ENCODE measurements at places on chromosomes 4 and X.

DNA sequence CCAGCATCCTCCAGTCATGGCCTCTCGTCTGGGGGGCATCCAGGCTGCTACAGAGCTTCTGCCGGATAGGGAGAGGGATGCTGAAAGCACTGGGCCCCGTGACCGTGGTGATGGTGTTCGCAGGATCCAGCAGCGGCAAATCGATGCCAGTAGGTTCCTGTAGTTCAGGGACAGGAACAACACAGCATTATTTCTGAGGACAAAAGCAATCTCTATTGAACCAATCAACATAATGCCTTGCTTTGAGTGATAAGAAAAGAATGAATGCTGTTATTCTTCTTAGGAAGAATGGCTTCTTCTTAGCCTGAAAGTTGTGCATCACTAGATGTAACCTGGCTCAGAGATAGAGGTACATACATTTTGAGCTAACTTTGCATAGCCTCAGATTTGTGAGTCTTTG lies 378.6 kb downstream of the UNC5C start:
- DNase-seq = no peak

- DNase-seq = peak; percentile 53
Measured at GRCh38 chr4:9893329-9894108, 112.1 kb downstream of the DRD5 start.

DNA sequence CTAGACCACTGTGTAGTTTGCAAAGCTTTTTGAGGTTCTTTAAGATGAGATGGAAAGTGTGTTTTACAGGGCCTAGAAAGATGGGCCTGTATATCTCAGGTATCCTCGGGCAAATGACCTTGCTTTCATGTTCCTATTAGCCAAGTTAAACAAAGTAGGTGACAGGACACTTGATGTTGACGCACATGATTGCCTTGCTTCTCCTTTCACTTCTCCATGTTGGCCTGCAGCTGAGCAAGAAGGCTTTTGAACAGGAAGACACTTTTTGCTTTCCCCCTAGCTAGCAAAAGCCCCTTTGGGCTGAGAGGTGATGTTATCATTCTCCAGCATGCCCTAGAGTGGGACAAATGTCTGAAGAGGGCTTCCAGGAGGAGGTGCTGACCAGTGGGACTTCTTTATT lies 202.1 kb downstream of the GPC3 start:
- no peak for DNase-seq

- no peak for DNase-seq
Measured at GRCh38 chr4:137608085-137608484, 75.8 kb upstream of the PCDH18 start.

DNA sequence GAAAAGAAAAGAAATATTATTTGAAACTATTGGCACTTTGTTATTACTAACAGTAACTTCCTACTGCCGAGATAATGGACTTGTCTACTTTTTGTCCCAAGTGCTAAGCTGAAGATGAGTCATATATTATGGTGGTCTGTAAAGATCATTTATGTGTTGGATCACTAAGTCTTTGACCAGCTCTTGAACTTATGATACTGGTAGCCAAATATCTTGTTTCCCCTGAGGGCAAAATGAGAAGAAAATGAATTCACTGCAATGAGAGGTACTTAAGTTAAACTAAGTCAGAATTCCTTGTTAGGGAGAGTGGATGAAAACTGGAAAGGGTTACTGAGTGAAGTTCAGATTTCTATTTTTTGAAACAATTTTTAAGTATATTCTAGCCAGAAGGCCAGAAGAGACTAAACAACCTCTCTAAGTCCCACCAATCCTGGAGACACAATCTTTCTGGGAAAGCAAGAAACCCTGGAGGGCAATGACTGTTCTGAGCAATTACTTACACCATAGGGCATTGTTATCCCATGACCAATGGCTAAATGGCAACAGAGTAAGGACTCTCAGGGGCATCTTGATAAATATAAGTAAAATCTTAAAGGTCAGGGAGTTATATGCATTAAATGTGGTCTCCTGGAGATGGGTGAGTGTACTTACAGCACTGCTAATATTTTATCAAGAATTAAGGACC lies 287.7 kb downstream of the STIM2 start:
- DNase-seq = no peak

DNA sequence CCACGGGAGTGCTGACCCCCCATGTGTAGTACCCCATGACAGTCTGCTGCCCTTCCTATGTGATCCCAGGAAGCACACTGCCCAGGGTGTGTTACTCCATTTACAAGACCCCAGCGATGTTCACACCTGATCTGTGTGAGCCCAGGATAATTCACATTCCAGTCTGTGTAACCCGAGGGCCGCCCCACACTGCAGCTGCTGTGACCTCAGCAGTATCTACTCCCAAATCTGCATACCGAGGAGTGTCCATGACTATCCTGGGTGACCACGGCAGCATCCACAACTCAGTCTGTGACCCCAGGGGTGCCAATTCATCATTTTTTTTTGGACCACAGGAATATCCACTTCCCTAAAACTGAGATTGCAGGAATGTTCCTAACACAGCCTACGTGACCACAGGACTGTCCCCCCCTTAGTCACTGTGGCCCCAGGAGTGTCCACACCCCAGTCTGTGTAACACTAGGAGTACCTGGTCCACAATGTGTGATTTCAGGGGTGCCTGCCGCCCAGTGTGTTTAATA lies 7.8 kb upstream of the GLOD5 start:
- no peak for DNase-seq

DNA sequence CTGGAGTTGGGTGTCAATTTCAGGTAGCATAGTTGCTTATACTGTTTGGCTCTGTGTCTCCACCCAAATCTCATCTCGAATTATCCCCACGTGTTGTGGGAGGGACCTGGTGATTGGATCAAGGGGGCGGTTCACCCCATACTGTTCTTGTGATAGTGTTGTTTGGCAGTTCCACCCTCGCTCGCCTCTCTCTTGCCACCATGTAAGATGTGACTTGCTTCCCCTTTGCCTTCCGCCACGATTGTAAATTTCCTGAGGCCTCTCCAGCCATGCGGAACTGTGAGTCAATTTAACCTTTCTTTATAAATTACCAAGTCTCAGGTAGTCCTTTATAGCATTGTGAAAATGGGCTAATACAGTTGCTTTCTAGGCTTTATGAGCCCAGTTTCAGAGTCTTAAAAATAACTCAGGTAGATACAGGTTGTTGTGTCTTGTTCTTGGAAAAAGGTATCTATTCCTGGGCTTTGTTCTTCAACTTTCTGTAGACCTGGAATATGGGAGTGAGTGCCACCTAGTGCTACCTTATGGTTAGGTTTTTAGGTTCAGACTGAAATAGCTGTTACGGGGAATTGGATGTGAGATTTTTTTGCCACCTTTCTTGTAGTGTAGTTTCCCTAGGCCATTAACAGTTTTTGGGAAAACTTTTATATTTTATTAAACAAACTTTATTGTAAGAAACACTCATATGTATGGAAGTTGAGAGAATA lies 15.6 kb downstream of the PGK1 start:
- DNase-seq = no peak

Data from hematopoietic multipotent progenitor cell treated with erythropoietin and hydrocortisone succinate and interleukin-3 and kit ligand, for 8 days (in vitro differentiated cells).